ENCODE measurements at places on chromosomes 6 and 20. TPM values are rescaled to one million over a fixed set of nuclear protein-coding genes. Genes with fewer than 3 reads are reported as not detected.

IBTK gene
- 34.9 TPM for total RNA-seq

SMLR1 gene
- total RNA-seq = not detected

GSTA3 gene
- not detected for total RNA-seq

SEL1L2 gene
- not detected for total RNA-seq

PHACTR1 gene
- not detected for total RNA-seq

VTA1 gene
- total RNA-seq = 97.5 TPM

PRKN gene
- 0.22 TPM for total RNA-seq

CGAS gene
- total RNA-seq = 2.3 TPM

ISM1 gene
- total RNA-seq = not detected

TMEM244 gene
- not detected for total RNA-seq

KCNK16 gene
- total RNA-seq = not detected

CYP21A2 gene
- 0.22 TPM for total RNA-seq

SPATS1 gene
- total RNA-seq = not detected

PCSK2 gene
- total RNA-seq = not detected

SLC22A1 gene
- 2.0 TPM for total RNA-seq

ENPP4 gene
- total RNA-seq = under 0.01 TPM

SLC35D3 gene
- not detected for total RNA-seq

TRIM27 gene
- 61.6 TPM for total RNA-seq

MUC21 gene
- total RNA-seq = not detected

TRAPPC3L gene
- not detected for total RNA-seq

HTR1E gene
- total RNA-seq = under 0.01 TPM

KIF6 gene
- 0.39 TPM for total RNA-seq

HLA-DPA1 gene
- total RNA-seq = 14.9 TPM

PDYN gene
- not detected for total RNA-seq

MYMX gene
- not detected for total RNA-seq

FAM83B gene
- total RNA-seq = 74.4 TPM

EYA4 gene
- total RNA-seq = 0.79 TPM

RARS2 gene
- total RNA-seq = 42.7 TPM

KIF13A gene
- total RNA-seq = 71.8 TPM

IDH3B gene
- 75.8 TPM for total RNA-seq

ANKRD6 gene
- total RNA-seq = 3.1 TPM

PROCR gene
- total RNA-seq = 30.6 TPM

PRR18 gene
- not detected for total RNA-seq

BFSP1 gene
- 7.5 TPM for total RNA-seq

TRIM31 gene
- total RNA-seq = 0.11 TPM

CALHM5 gene
- total RNA-seq = under 0.01 TPM

SMOC2 gene
- total RNA-seq = not detected

ZNF165 gene
- 1.6 TPM for total RNA-seq

PPP1R16B gene
- under 0.01 TPM for total RNA-seq

CPXM1 gene
- under 0.01 TPM for total RNA-seq

RPL10A gene
- 907 TPM for total RNA-seq

TTLL9 gene
- under 0.01 TPM for total RNA-seq

HCRTR2 gene
- 0.39 TPM for total RNA-seq

WRNIP1 gene
- 28.8 TPM for total RNA-seq
